ENCODE measurements at places on chromosomes 4 and X.
A peak's percentile ranks its signal among the peaks of the same experiment; 100 is the strongest.

DNA sequence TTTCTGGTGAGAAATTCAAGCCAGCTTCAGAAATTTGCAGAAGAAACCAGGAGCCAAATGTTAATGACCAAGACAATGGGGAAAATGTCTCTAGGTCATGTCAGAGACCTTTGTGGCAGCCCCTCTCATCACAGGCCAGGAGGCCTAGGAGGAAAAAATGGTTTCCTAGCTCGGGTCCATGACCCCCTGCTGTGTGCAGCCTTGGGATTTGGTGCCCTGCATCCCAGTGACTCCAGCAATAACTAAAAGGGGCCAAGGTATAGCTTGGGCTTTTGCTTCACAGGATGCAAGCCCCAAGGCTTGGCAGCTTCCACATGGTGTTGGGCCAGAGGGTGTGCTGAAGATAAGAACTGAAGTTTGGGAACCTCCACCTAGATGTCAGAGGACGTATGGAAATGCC lies 814.7 kb upstream of the SLIT2 start:
- no peak for DNase-seq

GRCh38 chr4:121822796-121823504 lies 733 bp downstream of the CCNA2 start:
- DNase-seq, result peak; percentile 11

DNA sequence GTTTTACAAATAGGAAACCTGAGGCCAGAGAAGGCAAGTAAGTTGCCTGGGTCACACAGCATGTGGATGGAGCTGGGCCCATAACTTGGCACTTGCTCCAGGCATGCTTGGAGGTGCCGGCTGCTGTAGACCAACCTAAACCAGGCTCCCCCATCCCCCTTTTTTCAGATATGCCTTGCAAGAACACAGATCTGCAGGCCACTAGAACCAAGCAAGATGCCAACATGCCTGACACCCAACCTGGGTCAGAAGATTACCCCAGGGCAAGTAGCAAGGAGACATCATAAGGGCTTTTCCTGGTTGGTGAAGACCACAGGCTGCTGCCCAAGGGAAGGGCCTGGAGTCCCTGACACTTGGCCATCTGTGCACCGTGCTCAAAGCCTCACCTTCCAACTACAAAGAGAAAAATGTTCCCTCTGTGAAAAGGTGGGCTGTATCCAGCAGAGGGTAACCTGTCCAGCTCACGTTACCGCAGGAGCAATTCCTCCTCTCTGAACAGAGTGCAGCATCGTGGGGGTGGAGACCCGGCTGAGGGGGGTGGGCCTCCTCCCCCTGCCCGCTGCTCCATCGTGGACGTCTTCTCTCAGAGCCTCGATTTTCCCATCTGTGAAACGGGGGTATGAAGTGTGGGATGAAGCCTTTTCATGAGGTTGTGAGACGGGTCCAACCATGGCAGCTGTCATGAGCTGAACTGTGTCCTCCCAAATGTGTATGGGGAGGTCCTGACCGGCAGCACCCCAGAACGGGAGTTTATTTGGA lies 23.0 kb downstream of the HMX1 start:
- DNase-seq, result no peak

- DNase-seq, result no peak
Measured at GRCh38 chrX:147935156-147935758, 23.5 kb downstream of the FMR1 start.

- DNase-seq, result no peak
Measured at GRCh38 chr4:74534936-74535335, 90.0 kb downstream of the AREG start.

DNA sequence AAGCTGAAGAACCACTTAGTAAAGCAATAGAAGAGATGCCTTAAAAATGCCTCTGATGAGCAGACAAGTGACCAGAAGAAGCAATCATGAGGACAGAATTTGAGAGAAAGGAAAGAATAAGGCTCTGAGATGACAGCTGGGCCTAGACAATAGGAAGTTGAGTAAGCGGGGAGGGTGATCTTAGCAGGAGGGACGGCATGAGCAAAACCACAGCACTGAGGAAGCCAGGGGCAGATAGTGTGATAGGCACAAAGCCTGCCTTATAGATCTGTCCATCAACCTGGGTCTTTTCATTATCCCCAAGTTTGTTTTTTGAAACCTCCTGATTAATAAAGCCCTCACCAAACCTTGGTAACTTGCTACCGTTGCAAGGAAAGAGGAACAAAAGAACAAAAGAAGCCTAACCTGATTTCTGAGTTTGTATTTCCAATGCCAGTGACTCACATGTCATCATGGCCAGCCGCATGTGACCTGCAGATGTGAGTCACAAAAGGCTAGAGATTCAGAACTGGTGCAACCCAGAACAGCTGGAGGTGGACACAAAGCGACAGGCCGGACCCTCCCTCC lies 55.7 kb upstream of the PPARGC1A start:
- DNase-seq, result peak; percentile 7

- DNase-seq, result no peak
Measured at GRCh38 chrX:9788911-9789310, 2.7 kb downstream of the SHROOM2 start.

GRCh38 chr4:173477016-173477415 lies 53.0 kb downstream of the HAND2 start:
- no peak for DNase-seq
